ENCODE measurements at places on chromosomes 7 and 10.

GRCh38 chr10:62850646-62851045 is 34.5 kb upstream of the EGR2 start:
- DNase-seq = no peak

DNA sequence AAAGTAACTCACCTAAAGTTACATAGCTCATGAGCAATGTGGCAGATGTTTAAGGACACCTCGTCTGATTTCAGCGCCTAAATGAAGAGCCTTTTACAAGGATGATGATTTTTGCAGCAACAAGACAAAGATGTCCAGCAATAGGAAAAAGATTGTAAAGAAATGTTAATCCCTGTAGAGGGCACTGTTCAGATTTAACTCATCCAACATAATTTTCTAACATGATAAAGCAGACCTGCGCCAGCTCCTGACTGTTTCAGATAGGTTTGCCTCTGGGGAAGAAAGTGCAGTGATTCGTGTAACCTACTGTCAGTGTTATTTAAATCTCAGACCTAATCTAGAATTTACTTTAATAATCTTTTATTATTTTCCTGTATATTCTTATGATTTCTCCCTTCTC is 595.2 kb downstream of the AUTS2 start:
- DNase-seq = no peak

DNA sequence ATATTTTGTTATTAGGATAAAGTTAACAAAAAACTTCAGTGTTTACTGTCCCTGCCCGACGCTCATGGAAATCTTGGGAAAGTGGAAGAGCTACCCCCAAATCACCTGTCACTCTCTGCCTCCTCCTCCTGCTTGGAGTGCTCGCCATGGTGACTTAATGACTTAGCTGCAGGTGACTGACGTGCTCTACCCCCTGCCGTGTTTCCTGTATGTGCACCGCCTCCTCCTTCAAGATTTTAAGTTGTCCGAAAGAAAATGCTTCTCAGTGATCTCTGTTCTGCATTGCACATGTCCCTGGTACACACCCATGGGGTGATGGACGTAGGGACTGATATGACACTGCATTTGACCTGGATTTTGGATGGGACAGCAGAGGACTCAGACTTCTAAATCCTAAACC is 338.8 kb upstream of the SHH start:
- DNase-seq = no peak

DNA sequence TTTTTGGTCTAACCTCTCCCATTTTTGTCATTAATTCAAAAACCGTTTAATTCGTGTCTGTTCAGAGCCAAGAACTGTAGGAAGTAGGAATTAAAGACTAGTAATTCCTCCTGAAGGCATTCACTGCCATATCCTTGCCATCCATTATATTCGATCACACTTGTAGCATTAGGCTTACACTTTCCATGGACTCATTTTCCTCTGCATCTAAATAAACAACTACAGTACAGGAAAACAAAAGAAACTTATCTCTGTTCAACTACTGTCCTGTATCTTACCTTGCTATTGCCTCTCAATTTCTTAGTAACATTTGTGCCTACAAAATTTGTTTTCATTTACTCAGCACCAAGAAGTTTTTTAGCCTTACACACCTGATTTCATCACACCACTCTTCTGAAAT is 111.6 kb upstream of the SEMA3C start:
- no peak for DNase-seq

DNA sequence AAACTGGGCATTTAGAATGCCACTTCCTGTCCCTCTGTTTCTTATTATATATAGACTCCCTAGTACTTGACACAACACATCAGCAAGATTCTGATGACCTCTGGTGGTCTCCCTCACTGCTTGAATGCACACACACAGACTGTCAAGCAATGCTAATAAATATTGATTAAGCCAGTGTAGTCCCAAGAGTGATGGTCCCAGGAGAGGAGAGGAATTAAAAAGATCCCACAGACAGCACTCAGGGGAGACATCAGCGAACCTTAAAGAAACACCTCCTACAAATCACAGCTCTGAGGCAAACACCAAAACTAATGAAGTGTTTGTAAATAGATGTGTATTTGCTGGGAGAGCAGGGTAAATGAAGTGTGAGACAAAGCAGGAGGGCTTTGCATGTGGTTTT is 1291.2 kb downstream of the XPNPEP1 start:
- DNase-seq = no peak

DNA sequence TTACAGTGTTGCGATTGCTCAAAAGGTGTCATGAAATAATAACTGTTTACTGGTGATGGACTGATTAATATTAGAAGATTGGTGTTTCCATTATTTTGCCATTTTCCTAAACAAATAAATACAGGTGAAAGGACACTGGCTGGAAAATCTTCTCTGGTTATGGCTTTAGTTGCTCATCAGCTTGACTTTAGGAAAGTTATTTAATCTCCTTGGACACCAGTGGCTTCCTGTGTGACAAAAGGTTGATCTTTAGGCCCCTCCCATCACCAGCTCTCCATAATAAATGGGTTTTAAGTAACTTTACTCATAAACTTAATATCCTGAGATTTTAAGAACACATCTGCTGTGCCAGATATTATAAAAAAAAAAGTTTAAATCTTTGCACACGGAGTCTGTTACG is 737 bp downstream of the CABCOCO1 start:
- no peak for DNase-seq

- no peak for DNase-seq
These were observed 29.3 kb upstream of the SH3PXD2A start for GRCh38 chr10:103884681-103885139.

- DNase-seq = no peak
These were observed 39.4 kb upstream of the PHF14 start for GRCh38 chr7:10934292-10934691.

GRCh38 chr7:74443543-74444247 is 10.0 kb upstream of the GTF2IRD1 start:
- DNase-seq = no peak

DNA sequence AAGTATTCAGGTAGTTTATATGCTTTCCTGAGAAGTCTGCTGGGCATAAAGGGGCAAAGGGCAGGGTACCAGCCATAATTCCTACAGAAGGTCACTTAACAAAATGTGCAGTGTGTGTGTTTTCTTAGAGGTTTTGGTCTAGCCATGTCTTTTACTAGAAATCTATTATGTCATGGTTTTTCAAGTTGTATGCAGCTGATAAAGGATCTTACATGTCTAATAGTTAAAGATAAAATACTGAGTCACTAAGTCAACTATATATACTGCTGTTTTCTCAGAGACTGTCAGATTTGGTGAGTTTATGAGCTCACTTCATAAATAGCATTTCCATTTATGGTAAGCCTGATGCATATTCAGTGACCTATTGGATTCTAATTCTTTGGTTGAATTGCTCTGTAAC is 7.7 kb downstream of the CASP2 start:
- DNase-seq = no peak

GRCh38 chr7:99102809-99103690 is 40.9 kb downstream of the SMURF1 start:
- no peak for DNase-seq

- no peak for DNase-seq
These were observed 17.1 kb downstream of the DUSP5 start for GRCh38 chr10:110514848-110515247.

DNA sequence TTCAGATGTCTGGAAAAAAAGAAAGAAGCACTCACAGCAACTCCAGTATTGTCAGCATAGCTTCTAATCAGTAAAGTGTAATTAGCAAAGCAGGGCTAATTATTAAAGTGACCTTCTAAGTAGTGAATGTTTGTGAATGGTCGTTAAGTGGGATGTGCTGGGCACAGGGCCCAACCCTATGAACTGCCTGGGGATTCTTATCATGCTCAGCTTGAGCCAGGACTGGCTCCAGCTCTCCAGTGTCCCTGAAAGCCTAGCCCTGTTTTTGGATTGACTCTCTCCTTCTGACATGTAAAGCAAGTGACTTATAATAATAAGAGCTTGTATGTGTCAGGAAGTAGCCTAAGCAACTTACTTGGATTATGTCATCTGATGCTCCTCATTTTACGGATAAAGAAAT is 9.5 kb upstream of the TBX20 start:
- no peak for DNase-seq

- DNase-seq = no peak
These were observed 584.7 kb downstream of the GALNT17 start for GRCh38 chr7:71716690-71717089.

DNA sequence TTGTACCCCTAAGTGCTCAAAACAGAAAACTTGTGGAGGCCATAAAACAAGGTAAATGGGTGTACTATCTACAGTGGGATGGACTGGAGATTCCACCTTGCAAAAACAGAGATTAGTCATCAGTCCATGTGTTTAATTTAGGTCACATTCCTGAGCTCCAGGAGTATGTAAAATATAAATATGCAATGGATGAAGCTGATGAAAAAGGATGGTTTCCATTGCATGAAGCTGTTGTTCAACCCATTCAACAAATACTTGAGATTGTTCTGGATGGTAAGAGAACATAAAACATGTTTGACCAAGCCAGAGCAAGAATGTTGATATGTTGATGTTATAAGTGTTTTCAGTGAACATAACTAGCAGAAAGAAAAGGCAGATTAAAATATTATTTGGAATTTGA is 14.6 kb downstream of the ASB15 start:
- no peak for DNase-seq

DNA sequence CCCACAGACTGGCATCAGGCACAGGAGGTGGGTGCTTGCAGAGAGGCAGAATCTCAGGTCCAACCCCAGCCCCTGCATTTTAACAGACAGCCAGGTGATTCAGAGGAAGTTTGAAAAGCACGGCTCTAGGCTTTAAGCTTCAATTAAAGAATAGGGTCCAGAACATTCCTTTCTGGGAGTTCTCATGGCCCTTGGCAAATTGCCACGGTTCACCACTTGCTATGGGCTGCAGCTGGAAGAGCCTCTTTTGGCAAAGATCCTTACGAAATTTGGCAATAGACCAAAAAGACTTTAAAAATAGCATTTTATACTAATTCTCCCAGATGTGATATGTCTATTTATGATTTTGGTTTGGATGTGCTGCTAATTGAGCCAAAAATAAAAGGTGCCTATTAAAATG is 148.1 kb downstream of the ITGA8 start:
- no peak for DNase-seq

GRCh38 chr7:16644157-16644556 is 1.4 kb downstream of the ANKMY2 start:
- no peak for DNase-seq

GRCh38 chr10:100315615-100316014 is 14.4 kb downstream of the PKD2L1 start:
- DNase-seq = no peak

- DNase-seq = no peak
These were observed 121.2 kb upstream of the NPVF start for GRCh38 chr7:25349283-25350017.

- DNase-seq = no peak
These were observed 767.4 kb upstream of the GHITM start for GRCh38 chr10:83371696-83372490.

DNA sequence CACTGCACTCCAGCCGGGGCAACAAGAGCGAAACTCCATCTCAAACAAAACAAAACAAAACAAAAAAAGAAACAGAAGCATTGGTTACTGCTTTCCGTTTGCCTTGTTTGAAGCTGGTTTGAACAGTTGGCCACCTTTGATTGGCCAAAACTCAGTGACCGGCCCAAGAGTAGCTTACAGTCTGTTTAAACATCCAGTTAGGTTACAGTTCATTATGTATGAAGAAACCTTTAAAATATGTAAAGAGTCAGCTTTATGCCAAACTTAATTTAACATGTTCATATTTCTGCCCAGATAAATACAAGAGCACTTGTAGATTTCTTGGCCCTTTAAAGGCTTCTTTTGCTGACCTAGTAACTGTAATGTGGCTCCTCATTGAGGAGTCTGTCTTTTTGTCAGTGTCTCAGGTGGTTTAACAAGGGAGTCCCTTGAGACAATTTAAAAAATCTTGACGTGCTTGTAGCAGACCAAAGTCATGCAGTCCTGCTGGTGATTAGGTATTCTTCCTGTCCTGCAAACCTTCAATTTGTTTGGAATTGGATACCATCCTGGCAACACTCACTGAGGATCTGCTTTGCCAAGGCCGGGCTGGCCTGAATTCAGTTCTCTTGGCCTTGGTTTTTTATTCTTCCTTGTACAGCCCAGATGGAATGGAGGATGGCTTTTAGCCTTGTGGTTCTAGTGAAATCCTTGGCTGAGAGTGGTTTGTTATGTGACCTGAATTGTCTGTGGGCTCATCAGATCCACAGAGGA is 128.9 kb downstream of the PLXDC2 start:
- DNase-seq = no peak

- DNase-seq = no peak
These were observed 474.4 kb upstream of the GALNT17 start for GRCh38 chr7:70657571-70657970.

GRCh38 chr10:35421553-35422178 is 85.4 kb downstream of the CCNY start:
- no peak for DNase-seq

DNA sequence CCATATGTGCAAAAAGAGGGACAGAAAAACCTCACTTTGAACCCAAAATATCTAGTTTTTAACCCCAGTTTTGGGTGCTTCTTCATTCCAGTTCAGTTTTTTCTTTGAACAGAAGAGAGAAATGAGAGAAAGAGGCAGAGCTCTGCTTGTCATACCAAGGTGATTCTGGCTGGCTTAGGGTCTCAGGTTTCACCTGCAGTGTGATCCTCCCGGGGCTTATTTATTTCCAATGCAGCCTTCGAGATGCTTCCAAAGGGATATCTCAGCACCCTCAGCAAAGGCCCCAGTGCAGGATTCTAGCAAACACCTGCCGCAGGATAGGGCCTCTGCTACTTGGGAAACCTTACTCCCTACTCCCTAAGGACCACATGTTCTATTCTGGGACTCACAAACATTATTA is 131.3 kb downstream of the WDR11 start:
- no peak for DNase-seq

- no peak for DNase-seq
These were observed 4.5 kb upstream of the GRID1 start for GRCh38 chr10:86371116-86371515.

GRCh38 chr10:96995851-96996250 is 163.8 kb downstream of the LCOR start:
- DNase-seq = no peak

DNA sequence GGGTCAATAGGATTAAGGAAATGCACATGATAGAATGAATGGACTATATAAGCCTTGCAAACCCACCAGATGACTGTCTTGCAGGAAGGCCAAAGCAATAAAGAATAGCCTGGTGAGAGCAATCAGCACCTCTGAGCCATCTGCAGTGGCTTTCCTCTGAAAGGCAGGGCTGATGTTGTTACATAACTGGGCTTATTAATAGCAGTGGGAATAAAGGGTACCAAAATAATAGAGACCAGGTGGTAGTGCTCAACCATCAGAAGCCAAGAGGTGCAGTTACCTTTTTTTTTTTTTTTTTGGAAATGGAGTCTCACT is 16.8 kb upstream of the VPS26A start:
- no peak for DNase-seq

DNA sequence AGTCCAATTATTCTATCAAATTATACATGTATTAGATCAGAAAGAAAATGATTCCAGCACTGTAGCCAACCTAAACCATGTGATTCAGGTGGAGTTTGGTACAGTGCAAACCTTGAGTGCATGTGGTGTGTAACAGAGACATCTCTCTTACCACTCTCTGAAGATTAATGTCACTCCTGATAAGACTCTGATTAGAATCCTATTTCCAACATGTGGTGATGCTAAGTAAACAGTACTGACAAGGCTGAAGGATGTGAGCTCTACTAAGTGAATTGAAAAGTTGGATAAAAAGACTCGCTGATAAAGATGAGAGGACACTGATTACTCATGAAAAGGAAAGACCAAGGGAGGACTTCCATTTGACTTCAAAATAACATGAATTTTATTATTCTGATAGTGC is 232.0 kb downstream of the SDK1 start:
- DNase-seq = no peak
